Right hindlimb (tissue), 1 donor: ENCODE measurements at places on chromosomes 2 and 18.
A peak's percentile ranks its signal among the peaks of the same experiment; 100 is the strongest.

DNA sequence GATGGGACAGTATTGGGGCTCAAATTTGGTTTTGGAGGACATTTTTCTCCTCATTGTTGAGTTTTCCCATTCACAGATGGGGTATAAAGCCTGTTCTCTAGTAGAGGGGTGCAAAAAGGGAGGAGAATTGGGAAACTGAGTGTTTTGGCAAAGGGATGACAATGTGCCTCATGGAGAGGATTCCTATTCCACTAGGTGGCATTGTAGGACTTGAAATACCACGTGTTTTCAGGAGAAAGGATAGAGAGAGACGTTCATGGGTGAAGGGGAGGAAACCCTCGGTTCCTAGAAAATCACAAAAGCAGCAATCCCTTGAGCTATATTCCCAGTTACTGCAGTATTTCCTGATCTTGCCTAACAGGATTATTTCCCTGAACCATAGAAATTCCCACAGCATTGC, 113.7 kb upstream of the SRD5A2 start:
- DNase-seq: no peak

DNA sequence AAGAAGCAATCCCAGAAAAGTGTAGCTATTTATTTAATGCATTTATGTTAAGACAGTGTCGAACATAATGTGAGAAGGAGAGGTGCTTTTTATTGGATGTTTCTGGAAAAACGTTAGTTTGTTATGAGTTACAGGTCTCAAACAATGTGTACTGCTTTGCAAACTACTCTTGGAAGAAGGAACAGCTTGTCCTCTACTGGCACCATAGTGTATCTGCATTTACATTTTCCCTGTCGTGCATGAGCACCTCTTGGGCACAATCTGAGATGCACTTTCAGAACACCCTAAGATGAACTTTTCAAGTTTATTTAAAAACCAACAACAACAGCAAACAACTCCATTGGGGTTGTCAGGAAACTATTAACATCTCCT, 22.8 kb downstream of the CCNYL1 start:
- no peak for DNase-seq

- DNase-seq: peak; percentile 38
Observed at GRCh38 chr2:207767461-207768167, 2.1 kb downstream of the FZD5 start.

DNA sequence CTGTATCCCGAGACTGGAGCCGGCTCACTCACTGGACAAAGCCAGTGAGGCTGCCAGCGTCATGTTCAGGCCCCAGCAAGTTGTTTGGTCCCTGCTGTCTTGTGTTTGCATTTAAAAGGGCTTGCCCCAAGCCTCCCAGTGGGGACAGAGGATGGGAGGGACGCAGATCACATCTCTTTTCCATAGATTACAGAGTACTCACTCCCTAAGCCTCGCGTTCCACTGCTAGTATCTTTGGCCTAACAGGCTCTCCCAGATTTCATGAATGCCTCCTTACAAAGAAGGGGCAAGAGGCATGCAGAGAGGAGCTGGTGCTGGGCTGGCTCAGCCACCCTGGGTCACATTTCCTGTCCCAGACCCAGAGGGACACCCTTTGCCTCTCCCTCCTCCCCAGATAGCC, 59.1 kb downstream of the CMPK2 start:
- no peak for DNase-seq

DNA sequence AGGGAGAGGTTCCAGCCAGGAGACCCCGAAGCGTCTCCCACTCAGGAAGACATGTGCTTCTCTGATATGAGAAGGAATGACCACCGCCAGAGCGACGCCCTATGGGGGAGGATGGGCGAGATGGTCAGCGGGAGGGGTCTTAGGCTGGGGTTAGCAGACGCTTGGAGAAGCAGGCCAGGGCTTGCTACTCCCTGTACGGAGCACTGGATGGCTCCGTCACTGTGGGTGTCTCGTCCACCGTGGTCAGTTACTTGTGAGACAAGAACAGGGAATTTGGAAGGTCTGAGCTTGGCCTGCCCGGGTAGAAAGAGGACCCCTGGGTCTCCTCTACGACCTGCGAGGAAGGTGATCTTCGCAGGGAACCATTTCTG, 39.8 kb downstream of the TMEM18 start:
- no peak for DNase-seq

- no peak for DNase-seq
Observed at GRCh38 chr2:48444404-48444803, 85.5 kb upstream of the STON1 start.

DNA sequence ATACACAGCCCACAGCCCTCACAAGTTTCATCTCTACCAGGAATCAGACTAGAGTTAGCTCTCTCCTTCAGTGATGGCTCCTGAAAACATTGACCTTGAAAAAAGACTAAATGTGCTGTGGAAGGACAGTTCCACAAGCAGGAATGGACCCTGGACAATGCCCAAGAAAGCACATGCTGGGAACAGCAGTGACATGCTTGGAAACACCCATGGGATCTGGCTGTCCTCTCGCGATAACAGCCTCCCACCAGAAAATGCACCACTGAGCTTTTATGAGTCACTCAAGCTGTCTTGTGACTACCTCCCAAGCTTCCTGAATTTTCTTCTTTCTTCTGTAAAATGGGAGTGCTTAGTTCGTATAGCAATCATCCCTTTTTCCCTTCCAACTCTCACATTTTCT, 269.2 kb downstream of the LRATD1 start:
- no peak for DNase-seq
